ENCODE measurements at places on chromosomes 2 and 18. TPM values are rescaled to one million over a fixed set of nuclear protein-coding genes. Genes with fewer than 3 reads are reported as not detected.

DNA sequence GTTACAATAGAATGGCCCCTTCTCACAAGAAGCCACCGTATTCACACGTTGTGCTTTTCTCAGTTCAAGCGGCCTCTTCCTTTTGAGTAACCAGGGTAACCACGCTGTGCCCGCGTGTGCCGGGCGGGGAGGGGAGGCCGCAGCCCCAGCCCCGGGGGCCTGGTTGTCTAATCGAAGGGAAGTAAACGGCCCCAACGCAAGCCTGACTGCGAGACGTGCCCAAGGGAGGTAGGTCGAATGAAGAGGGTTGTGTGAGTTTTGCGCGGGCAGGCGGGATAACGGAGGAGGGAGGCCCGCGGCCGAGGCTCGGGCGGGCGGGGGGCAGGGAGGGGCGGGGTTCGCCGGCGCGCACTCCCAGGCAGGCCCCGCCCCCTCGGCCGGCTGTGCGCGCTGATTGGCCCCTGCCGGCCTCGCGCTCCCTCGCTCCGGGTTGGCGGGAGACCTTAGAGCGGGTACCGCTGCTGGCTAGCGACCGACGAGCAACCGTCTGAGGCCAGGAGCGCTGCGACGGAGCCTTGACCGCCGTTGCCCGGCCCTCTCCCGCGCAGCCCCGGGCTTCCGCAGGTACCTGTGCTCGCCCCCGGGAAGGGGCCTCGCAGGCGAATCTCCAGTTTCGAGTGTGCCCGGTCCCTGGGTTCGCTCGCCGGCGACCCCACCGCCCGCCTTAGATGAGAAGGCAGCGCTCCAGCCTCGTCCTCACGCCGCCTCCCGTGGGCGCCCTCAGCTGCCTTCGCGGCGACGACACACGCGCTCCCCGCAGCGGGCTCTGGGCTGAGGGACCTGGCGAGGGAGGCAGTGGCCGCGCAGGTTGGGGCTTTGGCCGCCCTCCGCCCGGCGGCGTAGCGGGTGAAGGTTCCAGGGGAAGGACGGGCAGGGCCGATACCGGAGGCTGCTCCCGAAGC, at the start of gene SPDYA:
TSS of gene SPDYA (plus strand) at position 451 of the 902 bp plus-strand sequence. CDS start 5,181 bp downstream, outside the sequence.
- DNase-seq: peak; percentile 68

DNA sequence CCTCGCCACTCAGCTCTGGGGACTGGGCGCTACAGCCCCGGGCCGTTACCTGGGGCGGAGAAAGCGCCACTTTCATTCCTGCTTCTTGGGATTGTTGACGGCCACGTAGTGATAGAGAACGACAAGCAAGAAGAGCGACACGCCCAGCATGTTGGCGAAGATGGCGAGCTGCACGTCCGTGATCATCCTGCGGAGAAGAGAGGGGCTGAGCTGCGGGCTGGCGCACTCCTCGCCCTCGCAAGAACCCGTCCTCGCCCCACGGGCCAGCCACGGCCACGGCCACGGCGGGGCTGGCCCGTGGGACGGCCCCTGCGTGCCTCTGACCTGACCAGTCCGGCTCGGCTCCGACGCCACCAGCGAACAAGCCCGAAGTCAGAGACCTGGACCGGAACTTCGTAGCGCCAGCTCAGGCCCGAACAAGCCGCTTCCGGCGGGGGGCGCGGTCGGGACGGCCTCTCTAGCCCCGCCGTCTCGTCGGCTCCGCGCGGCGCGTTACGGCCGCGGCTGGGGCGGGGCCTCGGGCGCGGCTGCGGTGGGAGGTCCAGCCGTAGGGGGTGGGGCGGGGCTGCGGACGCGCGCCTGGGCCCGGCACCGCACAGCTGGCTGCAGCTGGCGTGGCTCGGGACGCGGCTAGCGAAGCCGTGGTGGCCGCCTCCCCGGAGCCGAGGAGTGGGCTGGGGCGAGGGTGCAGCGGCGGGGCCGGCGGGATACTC, at the start of gene OST4:
TSS of gene OST4 (minus strand) at position 378 of the 713 bp plus-strand sequence.
- peak; percentile 97 for DNase-seq

DNA sequence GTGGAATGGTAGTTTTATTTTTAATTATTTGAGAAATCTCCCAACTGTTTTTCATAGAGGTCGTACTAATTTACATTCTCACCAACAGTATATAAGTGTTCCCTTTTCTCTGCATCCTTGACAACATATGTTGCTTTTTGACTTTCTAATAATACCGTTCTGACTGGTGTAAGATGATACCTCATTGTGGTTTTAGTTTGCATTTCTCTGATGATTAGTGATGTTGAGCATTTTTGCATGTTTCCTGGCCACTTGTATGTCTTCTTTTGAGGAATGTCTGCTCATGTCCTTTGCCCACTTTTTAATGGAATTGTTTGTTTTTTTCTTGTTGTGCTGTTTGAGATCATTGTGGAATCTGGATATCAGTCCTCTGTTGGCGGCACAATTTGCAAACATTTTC, 242.5 kb downstream of the ZNF521 start:
- DNase-seq: no peak

- no peak for DNase-seq
Measured at GRCh38 chr2:10359246-10359645, 56.5 kb downstream of the HPCAL1 start.

- DNase-seq: no peak
Measured at GRCh38 chr2:166841679-166842078, 46.6 kb upstream of the XIRP2 start.

GKN1 gene
- 0.90 TPM for polyA plus RNA-seq

POTEE gene
- 0.11 TPM for polyA plus RNA-seq

CFAP210 gene
- 0.34 TPM for polyA plus RNA-seq
